Left ventricle myocardium superior (tissue), 1 donor: ENCODE measurements at places on chromosomes 7 and 10. TPM values are rescaled to one million over a fixed set of nuclear protein-coding genes. Genes with fewer than 3 reads are reported as not detected.

Gene LIPF
- total RNA-seq = not detected

DNA sequence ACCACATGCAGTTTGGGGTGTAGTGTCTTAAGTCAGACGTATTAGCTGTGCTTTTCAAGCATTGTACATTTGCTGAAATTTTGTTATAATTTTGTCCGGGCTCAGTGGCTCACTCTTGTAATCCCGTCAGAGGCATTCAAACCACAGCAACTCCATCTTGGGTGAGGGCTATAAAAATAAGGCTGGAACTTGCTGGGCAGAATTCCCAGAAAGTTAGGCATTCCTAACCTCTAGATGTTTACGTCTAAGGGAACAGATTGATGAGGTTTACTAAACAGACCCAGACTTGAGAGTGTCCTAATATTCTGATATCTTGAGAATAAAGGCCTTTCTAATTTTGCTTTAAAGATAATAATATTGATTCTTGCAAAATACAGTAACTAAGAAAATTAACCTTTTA lies 957.8 kb downstream of the NXPH1 start:
- no peak for DNase-seq

DNA sequence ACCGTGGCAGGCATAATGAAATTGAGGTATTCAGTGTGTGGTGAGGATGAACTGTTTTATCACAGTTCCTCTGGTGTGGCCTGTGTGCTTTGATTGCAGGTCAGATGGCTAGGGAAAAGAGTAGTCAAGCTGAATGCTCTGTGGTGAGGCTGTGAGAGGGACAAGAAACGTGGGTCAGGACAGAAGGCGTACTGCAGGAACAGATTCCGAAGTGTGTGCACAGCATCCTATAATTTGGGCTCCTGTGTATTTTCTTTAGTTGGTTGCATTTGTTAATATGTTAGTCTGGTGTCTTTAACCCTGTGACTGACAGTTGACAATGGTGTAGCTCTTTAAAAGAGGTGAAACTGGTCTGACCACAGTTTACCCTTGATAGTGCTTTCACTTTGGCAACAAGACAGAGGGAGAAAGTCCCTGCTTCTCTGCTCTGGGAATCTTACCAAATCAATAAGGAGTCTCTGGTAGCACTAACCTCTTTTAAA lies 76.5 kb downstream of the AUTS2 start:
- DNase-seq = no peak

DNA sequence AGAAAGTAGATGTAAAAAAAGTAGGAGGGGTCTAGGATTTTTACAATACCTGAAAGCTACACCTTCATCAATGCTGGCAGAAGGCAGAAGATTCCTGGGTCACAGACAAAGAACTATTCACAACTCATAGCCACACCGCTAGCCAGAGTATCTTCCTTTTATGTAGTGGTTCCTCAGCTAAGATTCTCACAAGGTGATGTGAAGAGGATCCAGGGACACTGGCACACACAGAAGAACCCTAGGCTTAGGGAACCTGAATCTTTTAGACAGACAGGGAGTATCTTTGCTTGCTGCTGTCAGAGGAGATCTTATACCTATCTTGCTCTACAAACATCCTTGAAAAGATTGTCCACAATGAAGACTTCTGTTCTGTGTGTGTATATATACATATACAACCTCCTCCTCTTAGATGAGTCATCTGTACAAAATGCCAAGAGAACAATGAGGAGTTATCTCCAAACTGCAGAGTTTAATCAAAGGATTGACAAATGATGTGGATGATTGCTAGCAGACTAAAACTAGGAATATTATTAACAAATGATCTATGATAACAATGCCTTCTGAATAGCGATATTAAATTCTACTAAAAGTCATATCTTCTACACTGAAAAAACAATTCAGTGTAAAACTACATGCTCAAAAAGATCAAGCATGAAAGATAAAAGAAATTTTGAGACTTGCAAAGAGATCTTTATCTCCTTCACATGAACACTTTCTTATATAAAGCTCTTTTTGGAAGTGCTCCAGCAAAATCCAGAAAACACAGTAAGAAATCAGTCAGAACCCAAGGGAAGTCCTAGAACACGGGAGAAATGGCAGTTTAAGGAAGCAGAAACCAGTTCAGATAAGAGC lies 409.3 kb downstream of the PARD3 start:
- DNase-seq = no peak

Gene CCDC172
- total RNA-seq = not detected

GRCh38 chr10:13809427-13809826 lies 222.7 kb downstream of the PRPF18 start:
- DNase-seq = no peak

GRCh38 chr10:61244261-61244775 lies 208.9 kb downstream of the TMEM26 start:
- DNase-seq = no peak

GRCh38 chr7:157688533-157689268 lies 351.9 kb downstream of the DNAJB6 start:
- no peak for DNase-seq

Gene ICA1
- total RNA-seq = 51.0 TPM

GRCh38 chr10:129411393-129411705 lies 55.7 kb upstream of the MGMT start:
- no peak for DNase-seq

- DNase-seq = no peak
Measured at GRCh38 chr7:36336390-36336789, 53.3 kb upstream of the ANLN start.

- DNase-seq = no peak
Measured at GRCh38 chr7:132708470-132708869, 132.2 kb upstream of the PLXNA4 start.

Gene CFAP58
- 1.2 TPM for total RNA-seq
